Endothelial cell (in vitro differentiated cells): ENCODE measurements at places on chromosomes 5 and 9. TPM values are rescaled to one million over a fixed set of nuclear protein-coding genes. Genes with fewer than 3 reads are reported as not detected.

Gene GDNF
- not detected for total RNA-seq

Gene SHB
- 18.5 TPM for total RNA-seq

Gene PAEP
- total RNA-seq = not detected

Gene PTGER4
- total RNA-seq = 0.26 TPM

Gene BBLN
- 62.1 TPM for total RNA-seq

Gene EDIL3
- 74.6 TPM for total RNA-seq

Gene IFNA13
- not detected for total RNA-seq

Gene ITK
- not detected for total RNA-seq

Gene CLIC3
- not detected for total RNA-seq

Gene KCNIP1
- total RNA-seq = 6.1 TPM

Gene ARL10
- total RNA-seq = 14.5 TPM

DNA sequence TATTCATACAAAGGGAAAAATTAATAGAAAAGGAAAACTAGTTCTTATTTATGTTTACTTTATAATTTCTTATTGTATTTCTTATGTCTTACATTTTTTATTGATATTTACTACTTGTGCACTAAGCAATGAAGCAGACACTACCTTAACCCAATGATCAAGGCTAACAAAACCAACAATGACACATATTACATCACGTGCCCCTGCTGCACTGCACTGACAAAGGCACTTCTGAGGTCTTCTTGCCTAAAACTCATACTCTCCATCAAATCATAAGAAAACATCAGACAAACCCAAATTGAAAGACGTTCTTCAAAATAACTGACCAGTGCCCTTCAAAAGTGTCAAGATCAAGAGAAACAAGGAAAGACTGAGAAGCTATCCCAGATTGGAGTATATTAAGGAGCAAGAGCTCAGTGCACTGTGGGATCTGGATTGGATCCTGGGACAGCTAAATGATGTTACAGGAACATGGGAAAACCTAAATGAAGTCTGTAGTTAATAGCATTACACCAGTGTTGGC, 230.9 kb downstream of the AUH start:
- DNase-seq = no peak

- DNase-seq = no peak
Measured at GRCh38 chr9:34176089-34176488, 2.8 kb upstream of the UBAP1 start.

DNA sequence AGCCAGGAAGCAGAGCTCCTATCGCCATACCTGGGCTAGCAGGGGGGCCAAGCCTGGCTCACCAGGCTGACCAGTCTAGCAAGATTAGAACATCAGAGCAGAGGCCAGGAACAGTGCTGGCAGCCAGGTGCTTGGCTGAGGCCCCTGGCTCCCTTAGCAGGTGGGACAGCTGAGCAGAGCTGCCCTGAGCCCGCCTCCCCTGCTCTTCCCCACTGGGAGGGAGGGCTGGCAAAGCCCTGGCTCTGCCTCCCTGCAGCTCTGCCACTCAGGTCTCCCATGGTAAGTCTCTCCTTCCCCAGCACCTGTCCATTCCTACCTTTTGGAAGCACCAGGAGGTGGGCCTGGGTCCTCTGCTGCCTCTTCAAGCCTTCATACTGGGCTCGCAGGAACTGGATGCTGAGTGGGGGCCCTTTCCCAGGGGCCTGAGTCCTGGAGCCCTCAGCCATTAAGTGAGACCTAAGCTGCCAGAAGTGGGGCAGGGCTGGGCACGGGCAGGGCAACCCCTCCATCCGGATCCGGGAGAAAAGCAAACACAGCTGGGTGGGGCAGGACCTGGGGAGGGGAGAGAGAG, 803 bp downstream of the C9orf152 start:
- no peak for DNase-seq

DNA sequence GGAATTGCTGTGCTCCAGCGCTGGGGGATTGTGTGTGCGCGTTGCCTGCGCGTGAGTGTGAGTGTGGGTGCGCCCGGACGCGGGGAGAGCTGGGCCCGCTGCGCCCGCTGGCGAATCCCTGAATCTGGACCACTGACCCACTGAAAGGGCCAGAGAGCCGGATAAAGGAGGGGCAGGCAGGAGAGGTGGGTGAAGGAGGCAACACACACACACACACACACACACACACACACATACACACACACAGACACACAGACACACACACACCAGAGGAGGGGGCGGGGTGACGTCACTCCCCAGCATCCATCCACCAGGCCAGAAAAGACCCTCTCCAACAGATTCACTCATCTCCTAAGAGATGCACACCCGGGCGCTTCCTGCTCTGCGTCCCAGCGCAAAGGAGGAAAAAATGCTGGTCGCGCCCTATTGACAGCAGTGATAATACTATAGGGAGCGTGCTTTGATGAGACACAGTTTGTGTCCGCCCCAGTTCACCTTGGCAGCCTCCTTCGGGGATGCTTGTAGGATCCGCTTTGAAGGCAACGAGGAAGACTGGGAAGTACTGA, 1059.1 kb upstream of the DMAC1 start:
- DNase-seq = peak; percentile 7

DNA sequence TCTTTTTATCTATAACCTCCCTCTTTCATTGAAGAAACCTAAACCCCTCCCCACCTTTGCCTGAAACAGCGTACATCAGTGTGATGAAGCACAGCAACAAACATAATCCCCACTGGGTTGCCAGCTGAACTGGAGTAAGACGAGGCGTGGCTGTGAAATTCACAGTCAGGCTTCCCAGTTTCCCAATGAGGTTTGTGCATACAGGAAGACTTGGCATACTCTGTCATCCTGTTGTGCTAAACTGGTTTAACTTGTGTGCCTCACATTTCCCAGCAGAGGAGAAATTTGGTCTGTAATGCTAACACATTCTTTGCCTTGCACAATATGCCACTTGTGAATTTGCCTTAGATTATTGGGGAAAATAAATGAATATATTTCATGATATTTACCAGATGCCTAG, 121.5 kb downstream of the SV2C start:
- peak; percentile 11 for DNase-seq

DNA sequence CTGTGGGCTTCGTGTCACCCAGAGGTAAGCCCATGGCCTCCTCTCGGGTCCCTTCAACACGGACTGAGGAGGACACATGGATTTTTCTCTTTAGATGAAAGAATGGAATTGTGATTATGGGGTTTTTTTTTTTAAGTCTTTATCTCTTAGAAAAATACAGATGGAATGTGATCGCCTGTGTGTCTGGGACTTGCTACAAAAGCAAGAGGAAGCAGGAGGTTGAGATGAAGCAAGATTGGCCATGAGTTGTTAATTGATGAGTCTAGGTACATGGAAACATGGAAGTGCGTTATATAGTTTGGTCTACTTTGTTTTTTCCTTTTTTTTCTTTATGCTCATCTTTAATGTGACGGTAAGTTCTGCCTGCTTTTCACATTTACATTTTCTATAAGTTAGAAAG, 14.6 kb downstream of the USP20 start:
- no peak for DNase-seq

DNA sequence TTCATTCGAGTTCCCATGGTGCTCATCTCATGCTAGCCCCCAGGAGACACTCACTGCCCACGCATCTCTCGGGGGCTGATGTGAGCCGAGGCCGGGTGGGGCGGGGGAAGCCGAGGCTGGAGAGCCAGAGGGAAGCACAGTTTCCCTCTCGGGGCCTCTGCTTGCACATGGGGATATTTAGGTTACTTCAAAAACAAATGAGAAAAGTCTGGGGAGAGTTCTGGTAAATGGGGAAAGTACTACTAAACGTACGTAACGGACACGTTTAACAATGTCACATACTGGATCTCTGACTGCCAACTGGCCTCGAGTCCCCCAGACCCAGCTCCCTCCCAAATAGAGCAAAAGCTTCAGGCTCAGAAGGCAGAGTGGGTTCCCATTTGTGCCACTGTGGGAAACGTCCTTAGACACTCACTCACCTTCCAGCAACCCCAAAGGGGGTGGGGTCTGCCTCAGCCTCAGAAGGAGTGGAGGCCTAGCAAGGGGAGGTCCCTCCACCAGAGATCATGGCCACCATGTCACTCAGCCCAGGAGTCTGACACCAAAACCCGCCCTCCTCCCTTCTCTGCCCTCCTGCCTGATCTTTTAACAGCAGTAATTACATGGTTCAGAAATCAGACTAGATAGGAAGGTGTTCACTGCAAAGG, 33.8 kb upstream of the NTNG2 start:
- DNase-seq = no peak

- DNase-seq = no peak
Measured at GRCh38 chr5:95788493-95788892, 34.0 kb downstream of the GLRX start.

GRCh38 chr9:120710110-120710981, 3.9 kb downstream of the MEGF9 start:
- DNase-seq = no peak

- DNase-seq = no peak
Measured at GRCh38 chr5:78501411-78502352, 141.3 kb downstream of the SCAMP1 start.

DNA sequence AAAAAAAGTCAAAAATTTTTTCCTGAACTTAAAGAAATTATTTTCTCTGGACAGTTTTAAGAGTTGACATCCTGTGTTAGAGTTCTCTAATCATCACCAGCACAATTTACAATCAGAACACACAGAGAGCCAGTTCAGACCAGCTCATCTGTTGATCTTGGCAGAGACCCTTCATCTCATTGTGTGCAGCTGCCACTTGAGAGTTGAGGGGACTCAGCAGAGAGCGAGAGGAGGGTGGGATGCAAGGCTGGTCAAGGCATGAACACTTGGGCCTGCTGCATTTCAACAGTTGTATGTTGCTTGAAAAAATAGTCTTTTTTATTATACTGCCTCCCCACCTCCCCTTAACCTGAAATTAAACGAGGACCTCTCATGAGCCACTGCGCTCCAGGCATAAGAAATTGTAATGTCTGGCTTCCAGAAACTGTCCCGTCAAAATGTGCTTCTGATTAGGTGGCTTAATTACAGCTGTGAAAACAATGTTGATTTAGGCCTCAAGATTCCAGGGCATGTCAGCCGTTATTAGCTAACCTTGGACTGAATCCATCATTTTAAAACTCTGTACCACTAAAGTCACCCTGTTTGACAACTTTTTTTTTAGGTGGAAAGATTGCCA, 383.6 kb downstream of the CCDC171 start:
- no peak for DNase-seq

DNA sequence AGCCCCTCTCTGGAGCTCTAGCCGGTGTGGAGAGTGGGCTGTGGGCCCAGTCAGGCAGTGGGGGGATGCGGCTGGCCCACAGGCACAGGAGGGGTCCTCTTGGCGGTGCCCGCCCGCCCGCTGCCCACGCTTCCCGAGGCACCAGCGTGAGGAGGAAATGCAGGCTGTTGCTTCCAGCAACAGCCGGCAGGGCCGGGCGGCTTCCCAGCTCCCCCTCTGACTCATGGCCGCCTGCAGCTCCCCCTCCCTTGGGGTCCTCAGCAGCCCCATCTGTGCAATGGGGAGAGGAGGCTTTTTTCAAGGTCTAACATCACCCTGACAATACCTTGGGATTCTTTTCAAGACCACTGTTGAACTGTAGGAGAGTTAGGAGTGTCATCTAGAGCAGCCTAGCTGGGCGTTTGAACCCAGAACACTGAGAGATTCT, 10.4 kb downstream of the CXXC5 start:
- no peak for DNase-seq
